Ascending aorta (tissue), 2 donors: ENCODE measurements at places on chromosomes 5 and 9.
A peak's percentile ranks its signal among the peaks of the same experiment; 100 is the strongest.

GRCh38 chr5:35247648-35248034 is 17.4 kb upstream of the PRLR start:
- DNase-seq = no peak

GRCh38 chr5:32928761-32929160 is 217.6 kb downstream of the NPR3 start:
- no peak for DNase-seq

GRCh38 chr9:96448546-96449170 is 1.3 kb upstream of the HABP4 start:
- peak; percentile 69 for DNase-seq

DNA sequence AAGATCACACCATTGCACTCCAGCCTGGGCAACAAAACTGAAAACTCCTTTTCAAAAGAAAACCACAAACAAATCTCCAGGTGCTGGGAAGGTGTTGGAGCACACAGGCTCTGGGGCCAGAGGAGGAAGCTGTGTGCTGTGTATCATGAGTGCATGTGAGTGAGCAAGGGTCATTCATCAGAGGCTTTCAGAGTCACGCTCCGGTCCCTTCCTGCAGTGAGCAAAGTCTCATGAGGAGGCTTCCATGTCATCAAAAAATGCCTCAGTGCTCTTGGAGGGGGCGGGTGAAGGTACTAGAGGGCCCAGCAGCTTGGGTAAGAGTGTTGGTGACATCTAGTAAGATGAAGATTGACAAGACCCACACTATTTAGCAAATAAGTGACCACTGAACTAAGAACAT is 48.3 kb upstream of the TESK1 start:
- DNase-seq = peak; percentile 50

DNA sequence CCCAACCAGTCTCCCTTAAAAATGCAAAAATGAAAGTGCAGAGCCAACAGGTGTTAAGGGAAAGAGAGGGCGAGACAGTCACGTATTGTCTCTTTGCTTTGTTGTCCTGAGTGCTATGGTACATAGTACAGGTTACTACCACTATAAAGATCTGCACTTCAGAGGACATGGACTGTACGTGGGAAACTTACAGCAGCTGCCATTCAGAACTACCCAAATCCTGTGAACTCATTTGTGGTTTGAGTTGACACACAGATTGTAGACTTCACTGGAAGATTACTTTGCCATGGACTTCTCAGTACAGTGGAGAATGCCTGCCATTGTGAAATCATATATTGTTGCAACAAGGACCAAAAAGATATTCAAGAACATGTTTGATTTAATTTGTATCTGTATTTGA is 34.8 kb downstream of the FBXO38 start:
- DNase-seq = no peak

DNA sequence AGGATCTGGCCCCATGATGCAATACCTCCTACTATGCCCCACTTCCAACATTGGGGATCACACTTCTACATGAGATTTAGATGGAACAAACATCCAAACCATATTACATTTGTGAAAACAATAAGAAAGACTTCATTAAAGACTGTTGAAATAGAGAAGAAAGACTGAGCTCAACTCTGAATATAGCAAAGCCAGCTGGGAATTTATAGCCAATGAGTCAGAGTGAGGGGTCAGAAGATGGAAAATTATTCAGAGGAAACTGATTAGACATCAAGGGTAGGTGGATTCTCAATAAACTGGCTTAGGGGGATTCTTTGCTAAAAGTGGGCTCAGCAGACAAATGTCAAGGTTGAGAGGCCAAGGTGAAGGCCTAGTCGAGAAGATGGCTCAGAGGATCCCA is 25.6 kb downstream of the BTF3 start:
- no peak for DNase-seq

- no peak for DNase-seq
Measured at GRCh38 chr5:116084287-116084691, 536 bp upstream of the COMMD10 start.

GRCh38 chr5:149944666-149945065 is at the start of gene PDE6A:
TSS of gene PDE6A (minus strand) at chr5:149944793. CDS start at chr5:149944673, 120 bp downstream.
- DNase-seq = no peak

GRCh38 chr9:134871697-134872340 is 8.8 kb upstream of the FCN2 start:
- DNase-seq = peak; percentile 40

GRCh38 chr9:76608575-76609273 is 149.7 kb downstream of the GCNT1 start:
- DNase-seq = no peak

GRCh38 chr9:112939418-112939817 is 48.7 kb upstream of the SLC46A2 start:
- no peak for DNase-seq

DNA sequence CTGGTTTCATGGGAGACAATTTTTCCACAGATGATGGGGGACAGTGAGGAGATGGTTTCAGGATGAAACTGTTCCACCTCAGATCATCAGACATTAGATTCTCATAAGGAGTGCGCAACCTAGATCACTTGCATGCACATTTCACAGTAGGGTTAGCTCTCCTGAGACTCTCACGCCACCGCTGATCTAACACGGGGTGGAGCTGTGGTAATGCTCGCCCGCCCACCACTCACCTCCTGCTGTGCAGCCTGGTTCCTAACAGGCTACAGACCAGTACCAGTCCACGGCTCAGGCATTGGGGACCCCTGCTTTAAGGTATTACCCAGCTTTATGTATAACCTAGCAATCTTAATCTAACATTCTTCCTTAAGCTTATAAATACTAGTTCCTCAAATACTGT is 35.6 kb downstream of the TTC39B start:
- DNase-seq = no peak

DNA sequence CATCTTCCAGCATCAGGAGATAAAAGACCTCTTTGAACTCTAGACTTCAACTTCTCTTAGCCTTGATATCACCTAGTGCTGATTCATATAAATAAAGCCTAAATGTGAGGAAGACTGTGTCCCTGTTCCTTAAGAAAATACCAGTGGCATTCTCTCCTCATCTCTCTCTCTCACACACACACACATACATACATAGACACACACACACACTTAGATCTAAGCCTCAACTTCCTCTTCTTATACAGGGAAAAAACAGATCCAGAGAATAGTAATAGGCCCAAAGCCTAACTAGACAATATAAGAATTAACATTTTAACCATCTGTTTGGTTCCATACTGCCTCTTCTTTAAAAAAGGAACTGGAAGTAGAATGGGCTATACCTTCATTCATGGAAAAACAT is 195.3 kb upstream of the NR4A3 start:
- DNase-seq = no peak

GRCh38 chr9:107932046-107932445 is 442.5 kb upstream of the KLF4 start:
- no peak for DNase-seq

DNA sequence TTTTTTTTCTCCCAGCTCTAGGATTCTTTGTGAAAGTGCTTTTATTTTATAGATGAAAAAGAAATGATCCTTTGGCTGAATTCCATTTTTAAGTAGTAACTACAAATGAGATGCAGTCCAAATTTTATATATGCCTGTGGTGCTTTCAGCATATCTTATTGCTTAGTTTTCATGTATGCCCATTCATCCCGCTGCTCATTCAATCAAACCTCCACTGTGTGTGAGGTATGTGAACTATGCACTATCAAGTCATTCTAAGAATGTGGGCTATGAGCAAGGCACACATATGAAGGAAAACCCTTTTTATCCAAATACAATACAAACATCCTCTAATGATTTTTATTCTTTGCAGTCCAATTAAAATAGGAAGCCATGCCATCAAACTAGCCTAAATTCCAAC is 1069.1 kb upstream of the DMAC1 start:
- DNase-seq = no peak

GRCh38 chr9:101840694-101841188 is 102.3 kb upstream of the GRIN3A start:
- DNase-seq = no peak

DNA sequence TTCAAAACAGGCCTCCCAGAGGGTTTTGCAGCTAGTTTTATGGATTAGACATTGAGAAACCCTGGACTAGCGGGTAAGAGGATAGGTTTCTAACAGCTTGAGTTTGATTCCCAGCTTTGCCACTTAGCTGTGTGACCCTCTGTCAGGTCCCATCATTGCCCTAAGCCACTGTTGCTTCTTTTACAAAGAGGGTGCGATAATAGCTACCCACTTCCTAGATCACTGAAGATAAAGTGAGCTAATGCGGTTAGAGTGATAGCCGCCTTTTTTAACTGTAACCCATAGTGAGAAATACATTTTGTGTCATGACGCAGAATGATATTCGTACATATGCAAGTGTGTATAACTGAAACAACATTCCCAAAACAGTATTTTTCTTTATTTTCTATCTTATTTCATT is 40.3 kb downstream of the CSF1R start:
- no peak for DNase-seq

GRCh38 chr5:32087086-32088082 is 86.7 kb downstream of the GOLPH3 start:
- no peak for DNase-seq

DNA sequence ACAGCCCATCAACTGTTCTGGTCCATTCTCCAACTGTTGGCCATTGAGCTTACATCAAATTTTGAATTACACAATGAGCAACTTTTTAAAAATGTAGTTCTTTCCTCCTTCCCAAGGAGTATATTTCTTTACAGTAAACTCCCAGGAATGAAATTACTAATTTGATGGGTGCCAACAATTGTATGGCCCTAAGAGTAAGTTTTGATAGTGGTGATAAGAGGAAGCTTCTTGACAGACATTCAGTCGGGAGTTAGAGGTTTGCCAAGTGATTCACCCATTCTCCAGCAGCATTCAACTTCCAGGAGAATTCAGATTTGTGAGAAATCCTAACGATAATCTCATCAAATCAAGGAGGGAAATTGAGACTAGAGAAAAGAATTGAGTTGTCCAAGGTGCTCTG is 579.9 kb downstream of the ACTL7B start:
- no peak for DNase-seq

DNA sequence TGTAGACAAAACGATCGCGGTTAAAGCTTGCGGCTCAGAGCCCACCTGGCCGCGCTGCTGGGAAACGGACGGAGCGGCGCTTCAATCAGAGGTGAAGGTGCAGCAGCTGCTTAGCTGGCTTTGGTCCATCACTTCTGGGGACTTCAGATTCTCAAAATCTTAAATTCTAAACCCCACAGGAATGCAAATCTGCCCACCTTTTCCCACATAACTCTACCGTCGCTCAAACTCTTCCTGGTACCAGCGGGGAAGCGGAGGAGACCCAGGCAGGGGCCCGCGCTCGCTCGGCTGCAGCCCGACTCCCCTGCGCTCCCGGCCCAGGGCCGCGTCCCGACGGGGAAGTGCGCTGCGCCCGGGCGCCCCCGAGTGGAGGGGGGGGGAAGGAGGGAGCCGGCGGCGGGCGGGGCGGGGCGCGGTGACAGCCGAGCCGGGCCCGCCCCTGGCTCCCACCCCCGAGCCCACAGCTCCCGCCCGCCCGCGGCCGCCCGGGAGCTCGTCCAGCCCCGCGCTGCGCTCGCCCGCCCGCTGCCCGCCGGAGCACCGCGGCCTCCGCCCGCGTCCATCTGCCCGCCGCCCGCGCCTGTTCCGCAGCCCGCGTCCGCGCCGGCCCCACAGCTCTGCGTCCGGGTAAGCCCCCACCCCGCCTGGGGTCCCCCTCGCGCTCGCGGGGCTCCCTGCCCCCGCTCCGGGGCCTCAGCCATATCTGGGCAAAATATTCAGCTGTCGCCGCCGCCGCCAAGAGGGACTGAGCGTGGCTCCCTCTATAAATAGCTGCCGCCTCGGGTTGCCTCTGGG is at the start of gene TMOD1:
TMOD1 (plus strand) TSS at position 490 of the 795 bp plus-strand sequence. CDS start 22,523 bp downstream, outside the sequence.
- DNase-seq = no peak

DNA sequence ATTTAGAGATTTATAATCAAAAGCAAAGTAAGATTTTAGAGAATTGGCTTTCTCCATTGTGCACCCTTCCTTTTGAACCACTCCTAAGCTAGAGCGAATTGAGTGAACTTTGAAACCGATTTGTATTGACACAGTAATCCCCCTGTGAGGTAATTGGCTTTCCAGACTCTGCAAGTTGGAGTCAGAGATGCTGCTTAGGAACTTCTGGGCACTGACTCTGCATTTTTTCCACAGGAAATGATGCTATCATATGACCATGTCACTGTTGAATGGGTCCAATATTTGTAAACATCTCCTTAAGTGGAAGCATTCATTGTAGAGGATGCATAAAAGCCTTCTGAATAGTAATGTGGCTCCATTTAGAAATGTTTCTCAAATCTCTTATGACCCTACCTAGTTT is 394.4 kb upstream of the ZNF608 start:
- DNase-seq = no peak

GRCh38 chr5:141618030-141618803 is 583 bp downstream of the DIAPH1 start:
- no peak for DNase-seq

DNA sequence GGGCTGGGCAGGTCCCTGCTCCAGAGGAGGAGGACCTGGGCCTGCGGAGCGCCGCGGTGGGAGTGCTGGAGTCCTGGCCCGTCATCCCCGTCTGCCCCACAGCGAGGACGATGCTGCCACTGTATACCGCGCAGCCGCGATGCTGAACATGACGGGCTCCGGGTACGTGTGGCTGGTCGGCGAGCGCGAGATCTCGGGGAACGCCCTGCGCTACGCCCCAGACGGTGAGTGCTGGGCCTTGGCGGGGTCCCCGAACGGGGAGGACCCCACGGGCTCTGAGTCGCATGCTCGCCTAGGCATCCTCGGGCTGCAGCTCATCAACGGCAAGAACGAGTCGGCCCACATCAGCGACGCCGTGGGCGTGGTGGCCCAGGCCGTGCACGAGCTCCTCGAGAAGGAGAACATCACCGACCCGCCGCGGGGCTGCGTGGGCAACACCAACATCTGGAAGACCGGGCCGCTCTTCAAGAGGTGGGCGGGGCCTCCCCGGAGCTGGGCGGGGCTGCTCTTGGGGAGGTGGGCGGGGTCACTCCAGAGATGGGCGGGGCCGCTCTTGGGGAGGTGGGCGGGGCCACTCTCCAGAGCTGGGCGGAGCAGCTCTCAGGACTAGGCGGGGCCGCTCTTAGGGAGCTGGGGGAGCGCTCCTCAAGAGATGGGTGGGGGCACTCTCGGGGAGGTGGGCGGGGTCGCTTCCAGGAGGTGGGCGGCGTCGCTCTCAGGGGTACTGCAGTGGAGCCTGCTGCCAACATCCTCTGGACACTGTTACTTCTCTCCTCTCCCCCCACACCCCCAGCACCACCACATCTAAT is 13.1 kb downstream of the LRRC26 start:
- no peak for DNase-seq

GRCh38 chr5:124461941-124462340 is 284.5 kb downstream of the ZNF608 start:
- no peak for DNase-seq

GRCh38 chr5:135112008-135112725 is 78.1 kb upstream of the PITX1 start:
- DNase-seq = no peak

DNA sequence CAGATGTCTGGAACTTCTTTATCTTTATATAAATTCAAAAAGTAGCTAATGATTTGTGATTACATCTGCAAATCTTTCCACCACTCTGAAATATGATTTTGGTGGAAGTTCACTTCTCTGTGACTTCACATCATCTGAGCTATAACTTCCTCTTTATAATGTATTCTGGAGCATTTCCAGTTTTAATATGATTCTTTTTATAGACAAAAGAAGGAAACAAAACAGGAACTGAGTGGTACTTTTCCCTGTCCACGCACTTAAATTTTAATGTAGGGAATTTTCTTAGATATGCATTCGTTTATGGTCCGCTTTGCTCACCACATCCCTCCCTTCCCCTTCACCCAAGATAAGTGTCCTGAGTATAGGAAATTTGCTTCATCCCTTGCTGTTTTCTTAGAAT is 333.5 kb downstream of the CHSY3 start:
- no peak for DNase-seq
